ENCODE measurements at places on chromosomes 6 and 20.

GRCh38 chr6:84390334-84390733 lies 162.9 kb upstream of the CEP162 start:
- DNase-seq = no peak

- no peak for DNase-seq
Observed at GRCh38 chr6:27889275-27889627, 22.9 kb downstream of the OR2B2 start.

- DNase-seq = no peak
Observed at GRCh38 chr6:113137426-113137825, 719.7 kb upstream of the MARCKS start.

DNA sequence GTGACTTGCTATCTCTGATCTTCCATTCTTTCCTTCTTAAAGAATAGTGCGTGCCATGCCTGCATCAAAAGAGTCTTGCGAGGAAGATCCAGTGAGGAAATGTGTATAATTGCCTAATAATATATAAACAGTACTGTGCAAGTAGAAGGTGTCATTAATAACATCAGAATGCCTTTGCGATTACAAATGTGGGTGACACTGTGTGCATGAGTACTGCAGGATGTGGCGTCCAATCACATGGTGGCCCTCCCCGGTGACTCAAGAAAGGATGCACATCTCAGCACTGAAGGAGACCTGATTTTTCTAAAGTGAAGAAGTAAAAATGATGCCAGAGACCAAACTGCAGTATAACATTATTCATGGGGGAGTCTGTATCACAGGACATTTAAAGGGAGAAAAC lies 107.5 kb upstream of the EDN1 start:
- DNase-seq = no peak

GRCh38 chr6:96792561-96793190 lies 44.6 kb downstream of the GPR63 start:
- DNase-seq = no peak

DNA sequence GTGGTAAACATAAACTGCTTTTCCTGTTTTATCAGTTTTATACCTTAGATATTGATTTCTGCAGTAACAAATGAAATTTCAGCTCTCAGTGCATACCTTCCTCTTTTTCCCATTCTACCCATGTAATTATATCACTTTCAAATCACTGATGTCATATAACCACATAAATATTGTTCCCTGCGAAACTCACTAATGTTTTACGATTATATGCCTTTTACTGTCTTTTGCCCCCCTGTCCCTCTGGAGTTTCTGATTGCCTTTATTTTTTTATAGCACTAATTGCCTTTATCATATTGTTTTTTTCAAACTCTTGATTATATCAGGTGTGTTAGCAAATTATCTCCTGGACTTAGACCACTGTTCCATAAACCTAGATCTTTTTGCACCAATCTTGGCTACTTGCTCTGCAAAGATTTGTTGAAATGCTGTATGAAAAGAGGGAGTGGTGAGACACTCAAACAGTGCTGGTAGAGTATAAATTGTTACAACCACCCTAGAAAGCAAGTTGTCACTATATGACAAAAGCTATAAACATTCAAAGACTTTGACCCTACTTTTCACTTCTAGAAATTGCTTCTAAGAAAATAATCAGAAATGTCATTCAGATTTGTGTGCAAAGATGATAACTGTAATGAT lies 29.6 kb upstream of the EDN1 start:
- no peak for DNase-seq

DNA sequence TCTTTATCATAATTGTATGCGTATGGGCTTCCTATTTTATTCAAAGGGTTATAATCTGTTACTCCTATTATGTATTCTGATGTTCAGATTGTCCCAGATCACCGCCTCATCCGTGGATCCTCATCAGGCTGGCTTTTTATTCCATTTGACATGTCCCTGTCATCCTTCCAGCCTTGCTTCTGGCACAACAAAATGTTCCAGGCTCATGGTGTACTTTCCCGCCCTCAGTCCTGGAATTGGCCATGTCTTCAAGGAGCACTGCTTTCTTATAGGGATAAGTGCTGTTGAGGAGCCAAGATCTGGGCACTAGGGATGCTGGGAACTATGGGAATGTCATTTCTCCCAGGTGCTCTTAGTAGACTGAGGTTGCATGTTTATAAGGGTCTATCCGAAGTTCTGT lies 207.8 kb downstream of the JARID2 start:
- no peak for DNase-seq

GRCh38 chr20:62887860-62888239 lies 26.2 kb upstream of the TCFL5 start:
- no peak for DNase-seq

GRCh38 chr20:46670585-46671584 lies 18.4 kb downstream of the TP53RK start:
- no peak for DNase-seq

GRCh38 chr6:17851720-17852161 lies 135.7 kb downstream of the KIF13A start:
- peak; percentile 16 for DNase-seq

DNA sequence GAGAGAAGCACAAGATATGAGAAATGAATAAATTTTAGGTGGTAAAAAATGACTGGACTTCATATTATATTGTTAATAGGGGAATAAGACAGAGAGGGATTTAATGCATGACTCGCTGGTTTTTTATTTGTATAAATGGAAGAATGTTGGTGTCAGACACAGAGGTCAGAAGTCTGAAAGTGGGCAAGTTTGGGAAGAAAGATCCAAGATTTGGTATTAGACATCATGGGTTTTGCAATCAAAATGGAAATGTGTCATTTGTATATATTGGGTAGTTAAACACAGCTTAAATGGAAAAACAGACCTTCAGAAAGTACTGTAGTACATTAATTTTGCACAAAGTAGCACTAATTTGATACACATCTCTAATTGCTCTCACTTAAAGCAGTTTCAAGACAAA lies 96.2 kb downstream of the EYA4 start:
- DNase-seq = no peak

DNA sequence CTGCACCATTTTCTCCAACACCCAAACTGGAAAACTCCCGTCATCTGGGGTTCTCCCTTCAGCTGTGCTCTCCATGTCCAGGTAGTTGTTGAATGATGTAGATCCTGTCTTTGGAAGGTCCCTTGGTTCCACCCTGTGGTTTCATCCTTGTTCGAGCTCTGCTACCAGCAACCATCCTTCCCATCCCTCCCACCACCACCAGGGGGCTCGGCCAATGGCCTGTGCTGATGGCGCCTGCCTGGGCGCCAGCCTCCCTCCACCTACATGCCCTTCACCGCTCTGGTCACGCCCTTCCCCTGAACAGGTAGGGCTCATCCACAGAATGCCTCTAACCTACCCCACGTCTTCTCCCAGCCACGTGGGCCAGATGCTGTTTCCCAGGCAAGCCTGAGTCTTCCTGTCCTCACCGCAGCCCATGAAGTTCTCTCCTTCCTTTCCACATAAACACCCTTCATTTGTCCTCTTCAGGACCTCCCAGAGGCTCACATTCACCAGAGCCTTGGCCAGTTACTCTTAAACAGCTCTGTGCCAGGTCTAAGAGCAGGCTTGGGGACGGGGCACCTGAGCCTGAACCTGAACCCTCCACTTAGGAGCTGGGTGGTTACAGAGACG lies 75.1 kb upstream of the DUSP22 start:
- no peak for DNase-seq

DNA sequence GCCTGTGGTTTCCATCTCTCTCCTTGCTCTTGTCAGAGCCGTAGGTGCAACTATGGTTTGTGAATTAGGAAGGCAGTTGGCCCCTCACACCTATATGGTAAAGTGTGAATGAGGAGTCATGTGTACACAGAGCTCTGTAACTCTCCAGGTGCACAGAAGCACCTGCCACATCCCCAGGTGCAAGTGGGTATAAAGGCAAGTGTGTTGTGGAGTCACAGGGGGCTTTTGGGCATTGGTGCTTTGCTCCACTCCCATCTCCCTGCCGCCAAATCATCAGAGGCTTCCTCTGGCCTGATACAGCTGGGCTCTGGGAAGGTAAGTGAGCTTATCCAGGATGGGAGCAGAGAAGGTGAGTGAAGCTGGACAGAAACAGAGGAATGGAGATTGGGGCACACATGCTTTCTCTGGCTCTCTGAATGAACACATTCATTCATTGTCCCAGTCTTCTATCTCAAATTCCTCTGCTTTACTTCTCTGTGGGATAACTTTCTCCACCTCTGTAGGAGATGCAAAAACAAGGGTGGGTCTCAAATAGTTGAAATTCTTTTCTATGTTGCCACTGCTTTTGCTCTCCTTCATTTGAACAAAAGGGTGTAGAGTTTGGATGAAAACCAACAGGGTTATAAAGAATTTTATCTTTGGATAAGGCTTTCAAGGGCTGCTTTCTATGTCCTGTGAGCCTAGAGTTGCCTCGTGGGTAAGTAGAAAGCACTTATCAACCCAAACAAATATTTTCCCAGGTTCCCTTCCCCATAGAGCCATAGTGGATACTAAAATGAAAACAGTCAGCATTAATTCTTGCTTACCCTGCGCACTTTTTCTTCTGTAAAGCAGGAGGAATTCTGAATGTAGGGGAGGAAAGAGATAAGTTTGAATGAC lies 45.0 kb upstream of the RIPOR2 start:
- DNase-seq = no peak

DNA sequence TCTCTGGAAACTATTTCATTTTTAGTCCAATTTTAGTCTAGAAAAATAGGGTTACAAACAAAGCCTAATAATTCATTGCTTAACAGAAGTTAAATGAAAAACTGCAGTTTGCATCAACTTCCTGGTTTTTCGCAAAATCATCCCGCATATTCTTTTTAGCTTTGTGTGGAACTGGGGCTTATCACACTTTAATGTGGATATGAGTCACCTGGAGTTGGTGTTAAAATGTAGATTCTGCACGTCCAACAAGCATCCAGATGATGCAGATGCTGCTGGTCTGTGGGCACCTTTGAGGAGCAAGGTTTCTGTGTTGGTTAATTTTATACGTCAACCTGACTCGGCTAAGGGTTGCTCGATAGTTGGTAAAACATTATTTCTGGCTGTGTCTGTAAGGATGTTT lies 126.1 kb downstream of the PLCB4 start:
- DNase-seq = no peak

DNA sequence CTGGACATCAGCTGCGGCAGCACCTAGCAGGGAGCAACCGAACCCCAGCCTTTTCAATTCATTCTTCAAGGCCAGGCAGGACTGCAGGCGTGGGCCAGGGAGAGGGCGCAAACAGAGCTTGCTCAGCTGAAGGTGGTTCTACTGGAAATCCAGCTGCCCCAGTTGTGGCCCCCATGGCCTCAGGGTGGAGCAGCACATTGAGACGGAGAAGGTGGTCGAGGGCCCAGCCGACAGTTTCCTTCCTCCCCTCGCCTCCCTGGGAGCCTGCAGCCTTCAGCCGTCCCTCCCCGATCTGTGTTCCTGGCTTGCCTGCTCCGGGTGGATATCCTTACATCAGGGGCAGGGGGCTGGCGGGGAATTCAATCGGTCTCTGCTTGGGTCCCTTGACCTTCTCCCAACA lies 217.8 kb downstream of the ANKRD60 start:
- no peak for DNase-seq

- DNase-seq = no peak
Observed at GRCh38 chr20:19952392-19952791, 64.8 kb upstream of the NAA20 start.

DNA sequence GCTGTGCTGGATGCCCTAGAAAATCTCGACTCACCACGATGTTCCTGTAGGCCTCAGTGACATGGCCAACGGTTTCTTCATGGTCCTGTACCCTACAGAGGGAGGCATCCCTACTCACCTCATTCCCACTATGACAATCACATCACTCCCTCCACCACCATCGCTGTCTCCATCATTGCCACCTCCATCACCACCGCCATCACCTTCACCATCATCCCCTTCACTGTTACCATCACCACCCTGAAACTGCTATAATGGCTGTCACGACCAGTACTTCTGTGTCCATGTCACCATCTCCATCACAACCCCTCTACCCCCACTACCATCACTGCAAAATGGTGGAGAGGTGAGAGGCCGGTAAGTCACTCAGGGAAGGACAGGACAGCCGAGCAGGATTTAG lies 29.8 kb upstream of the MRPS18A start:
- no peak for DNase-seq

- DNase-seq = no peak
Observed at GRCh38 chr6:36685926-36686667, 7.6 kb downstream of the CDKN1A start.

DNA sequence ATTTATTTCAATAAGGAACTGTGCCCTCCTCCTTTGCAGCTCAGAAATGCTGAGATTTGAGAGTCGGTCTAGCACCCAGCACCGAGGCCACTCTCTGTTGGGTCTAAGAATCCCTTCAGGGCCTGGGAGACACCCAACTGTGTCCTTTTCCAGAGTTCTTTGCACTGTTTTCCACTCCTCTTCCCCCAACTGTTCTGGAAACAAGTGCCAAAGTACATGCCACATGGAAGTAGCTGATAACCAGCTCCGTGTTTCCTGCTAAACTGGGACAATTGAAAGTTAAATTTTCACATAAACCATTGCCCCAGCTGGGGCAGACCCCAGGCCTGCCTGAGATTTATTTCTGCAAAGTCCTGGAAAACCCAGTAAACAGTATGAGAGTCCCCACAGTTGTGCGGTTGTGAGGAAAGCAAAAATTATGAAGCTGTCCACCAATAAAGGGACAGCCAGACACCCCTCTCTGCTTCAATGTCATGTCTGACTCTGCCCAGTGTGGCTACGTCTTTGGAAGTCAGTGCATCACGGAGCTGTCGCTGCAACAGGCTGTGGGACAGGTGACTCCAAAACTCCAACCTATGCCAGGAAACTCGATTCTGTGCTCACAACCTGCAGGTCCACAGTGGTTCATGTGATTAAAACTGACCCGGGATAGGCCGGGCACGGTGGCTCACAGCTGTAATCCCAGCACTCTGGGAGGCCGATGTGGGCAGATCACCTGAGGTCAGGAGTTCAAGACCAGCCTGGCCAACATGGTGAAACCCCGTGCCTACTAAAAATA lies 178.0 kb upstream of the AFDN start:
- no peak for DNase-seq

DNA sequence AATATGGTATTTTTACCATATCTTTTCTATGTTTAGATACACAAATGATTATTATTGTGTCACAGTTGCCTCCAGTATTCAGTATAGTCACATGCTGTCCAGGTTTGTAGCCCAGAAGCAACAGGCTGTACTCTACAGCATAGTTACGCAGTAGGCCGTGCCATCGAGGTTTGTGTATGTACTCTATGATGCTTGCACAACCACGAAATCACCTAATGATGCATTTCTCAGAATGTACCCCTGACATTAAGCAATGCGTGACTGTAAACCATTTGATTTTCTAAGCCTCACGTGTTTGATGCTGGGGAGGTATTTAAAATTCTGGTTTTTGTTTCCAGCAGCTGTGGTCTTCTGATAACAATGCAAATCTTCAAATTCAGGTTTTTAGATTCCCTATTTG lies 207.6 kb downstream of the UST start:
- no peak for DNase-seq

- no peak for DNase-seq
Observed at GRCh38 chr6:68059899-68060298, 575.2 kb upstream of the ADGRB3 start.
